ENCODE measurements at places on chromosomes 4 and X. TPM values are rescaled to one million over a fixed set of nuclear protein-coding genes. Genes with fewer than 3 reads are reported as not detected.

The NUP54 gene
- 107 TPM for total RNA-seq

DNA sequence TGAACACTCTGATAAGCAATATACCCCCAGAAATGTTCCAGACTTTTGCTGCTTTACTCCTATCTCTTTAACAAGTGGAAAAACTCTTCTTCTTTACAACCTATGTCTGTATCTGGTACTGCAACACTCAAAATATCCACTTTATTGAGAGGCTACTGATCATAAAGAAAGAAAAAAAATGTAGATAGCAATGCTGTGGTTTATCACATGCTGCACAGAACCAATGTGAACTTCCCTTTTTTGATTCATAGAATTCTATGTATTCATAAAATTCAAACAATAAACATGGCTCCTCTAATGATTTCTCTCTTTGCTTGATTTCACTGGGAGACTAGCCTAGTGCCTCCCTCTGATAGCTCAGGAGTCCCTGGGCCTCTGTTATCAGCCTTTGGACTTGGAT is 223.5 kb downstream of the ZNF674 start:
- DNase-seq: no peak

GRCh38 chr4:2673157-2673556 is 83.0 kb downstream of the TNIP2 start:
- peak; percentile 21 for DNase-seq

GRCh38 chr4:176360446-176360845 is 40.7 kb downstream of the SPCS3 start:
- no peak for DNase-seq

DNA sequence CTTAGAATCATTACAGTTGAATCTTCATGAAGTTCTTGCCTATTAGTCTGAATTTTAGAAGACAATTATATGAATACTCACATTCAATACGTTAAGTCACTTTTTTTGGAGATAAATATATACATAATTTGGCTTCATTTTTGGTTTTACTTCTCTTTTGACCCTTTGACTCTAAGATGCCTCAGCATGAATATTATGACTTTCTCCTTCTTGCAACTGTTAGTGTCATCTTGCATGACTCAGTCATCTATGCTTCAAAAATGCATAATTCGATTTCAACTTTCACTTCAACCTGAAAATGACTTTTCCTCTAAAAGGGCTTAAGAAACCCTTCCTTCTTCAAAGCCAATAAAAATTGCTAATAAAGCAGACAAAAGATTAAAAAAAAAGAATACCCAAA is 1427.5 kb downstream of the ADGRL3 start:
- DNase-seq: no peak

The ITIH6 gene
- 0.03 TPM for total RNA-seq

The DDX53 gene
- not detected for total RNA-seq

DNA sequence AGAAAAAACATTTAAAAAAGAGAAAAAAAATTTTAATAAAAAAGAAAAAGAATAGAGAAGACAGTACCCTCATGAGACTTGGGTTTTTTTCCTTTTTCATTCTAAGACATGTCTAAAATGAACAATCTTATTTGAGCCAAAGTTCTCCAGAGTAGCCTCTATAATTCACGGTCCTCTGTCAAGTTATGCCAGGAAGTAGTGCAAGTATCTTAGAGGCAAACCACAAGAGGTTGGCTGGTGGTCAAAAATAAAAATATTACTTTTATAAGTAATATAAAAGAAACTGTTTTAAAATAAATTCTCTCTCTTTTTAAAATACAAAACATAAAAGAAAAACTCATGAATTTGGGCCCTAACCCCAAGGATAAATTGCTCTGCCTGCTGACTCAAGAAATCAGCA is 26.5 kb downstream of the HNRNPDL start:
- no peak for DNase-seq

The DAPP1 gene
- not detected for total RNA-seq

DNA sequence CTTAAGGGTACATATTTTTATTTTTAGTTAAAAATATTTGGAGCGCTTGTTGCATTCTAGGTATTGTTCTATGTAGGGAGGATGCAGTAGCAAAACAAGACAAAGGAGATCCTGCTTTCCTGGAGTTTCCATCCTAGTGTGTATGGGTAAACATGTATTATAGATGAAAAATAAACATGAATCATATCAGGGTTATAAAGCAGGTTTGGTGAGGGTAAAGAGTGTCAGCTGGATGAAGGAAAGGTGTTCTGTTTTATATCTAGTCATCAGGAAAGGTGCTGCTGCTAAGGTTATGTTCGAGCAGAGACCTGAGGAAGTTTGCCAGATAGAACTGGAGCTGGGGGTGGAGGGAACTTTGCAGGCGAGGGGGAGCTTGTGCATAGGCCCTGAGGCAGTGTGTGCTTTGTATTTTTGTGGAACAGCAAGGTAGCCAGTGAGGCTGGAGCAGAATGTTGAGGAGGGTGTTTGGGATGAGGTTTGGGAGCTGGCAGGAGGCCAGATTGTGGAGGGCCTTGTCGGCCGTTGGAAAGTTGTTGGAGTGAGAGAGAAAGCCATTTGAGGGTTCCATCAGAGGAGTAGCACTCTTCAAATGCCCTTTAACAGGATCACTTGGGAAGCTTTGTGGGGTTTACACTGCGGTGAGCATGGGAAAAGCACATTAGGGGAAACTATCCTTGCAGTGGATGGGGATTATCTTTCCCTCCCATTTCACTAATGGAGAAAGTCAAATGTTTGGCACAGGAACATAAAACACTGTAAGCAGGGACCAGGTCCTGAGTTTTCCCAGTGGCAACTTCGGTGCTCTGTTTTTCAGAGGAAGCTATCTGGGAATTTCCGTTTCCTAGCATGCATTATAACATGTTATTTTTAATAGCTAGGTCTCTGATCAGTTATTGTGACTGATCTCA is 35.9 kb downstream of the AFF1 start:
- DNase-seq: peak; percentile 6
